ENCODE measurements at places on chromosomes 16 and 17. TPM values are rescaled to one million over a fixed set of nuclear protein-coding genes. Genes with fewer than 3 reads are reported as not detected.

GRCh38 chr17:51563961-51564360 is 303.6 kb downstream of the UTP18 start:
- DNase-seq: no peak
- H3K27me3 ChIP-seq: no peaks in the 10 kb centered on the region
- H3K4me1 ChIP-seq: no peaks in the 10 kb centered on the region
- H3K36me3 ChIP-seq: no peaks in the 10 kb centered on the region
- no peak overlapping the region for H3K27ac ChIP-seq

- peaks cover 24% of the 10 kb centered on the region for H3K4me1 ChIP-seq
- H3K4me3 ChIP-seq: no peak overlapping the region
- DNase-seq: no peak
- peak overlapping the region; percentile 79 for H3K27ac ChIP-seq
- no peaks in the 10 kb centered on the region for H3K36me3 ChIP-seq
These were observed 18.2 kb downstream of the ZNF213 start for GRCh38 chr16:3152991-3153368.

GRCh38 chr17:43006639-43007551 is at the start of gene IFI35:
IFI35 (plus strand) TSS chr17:43006784; CDS start chr17:43006948, 164 bp downstream.
- DNase-seq: peak; percentile 97
- H3K4me3 ChIP-seq: peak within 1 kb of the TSS; percentile 87
- peaks cover 50% of the 10 kb centered on the region for H3K4me1 ChIP-seq
- H3K36me3 ChIP-seq: peaks cover 18% of the 10 kb centered on the region
- no peaks in the 10 kb centered on the region for H3K27me3 ChIP-seq

The GUCY2D gene
- not detected for total RNA-seq

The ANKS4B gene
- total RNA-seq: not detected

All from esophagus muscularis mucosa (tissue), 4 donors.